ENCODE measurements at places on chromosomes 3 and 15. TPM values are rescaled to one million over a fixed set of nuclear protein-coding genes. Genes with fewer than 3 reads are reported as not detected.
A peak's percentile ranks its signal among the peaks of the same experiment; 100 is the strongest.

- no peak for DNase-seq
Measured at GRCh38 chr3:30183421-30183820, 423.0 kb upstream of the TGFBR2 start.

Gene WNT7A
- total RNA-seq = not detected

- no peak for DNase-seq
Measured at GRCh38 chr3:13487403-13487802, 7.3 kb downstream of the HDAC11 start.

DNA sequence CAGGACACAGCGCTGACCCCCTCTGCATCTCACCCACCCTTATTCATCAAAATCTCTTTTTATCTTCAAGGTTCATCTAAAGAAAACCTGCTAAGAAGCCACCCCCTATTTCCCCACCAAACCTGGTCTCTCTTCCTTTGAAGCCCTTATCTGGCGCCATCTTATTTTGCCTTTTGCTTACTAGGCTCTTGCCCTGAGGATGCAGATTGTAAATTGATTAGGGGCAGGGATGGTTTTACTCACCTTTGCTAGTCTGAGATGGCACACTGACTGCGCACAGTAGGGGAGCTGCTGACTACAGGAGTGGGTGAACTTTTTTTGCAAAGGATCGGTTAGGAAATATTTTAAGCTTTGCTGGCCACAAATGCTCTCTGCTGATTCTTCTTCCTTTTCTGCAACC is 78.9 kb upstream of the BHLHE40 start:
- no peak for DNase-seq

Gene THBS1
- 364 TPM for total RNA-seq

GRCh38 chr3:71461749-71462483 is 121.6 kb downstream of the FOXP1 start:
- no peak for DNase-seq

GRCh38 chr3:61299343-61300005 is 48.2 kb upstream of the FHIT start:
- DNase-seq = no peak

GRCh38 chr3:47004369-47005211 is 25.1 kb downstream of the NBEAL2 start:
- DNase-seq = no peak

DNA sequence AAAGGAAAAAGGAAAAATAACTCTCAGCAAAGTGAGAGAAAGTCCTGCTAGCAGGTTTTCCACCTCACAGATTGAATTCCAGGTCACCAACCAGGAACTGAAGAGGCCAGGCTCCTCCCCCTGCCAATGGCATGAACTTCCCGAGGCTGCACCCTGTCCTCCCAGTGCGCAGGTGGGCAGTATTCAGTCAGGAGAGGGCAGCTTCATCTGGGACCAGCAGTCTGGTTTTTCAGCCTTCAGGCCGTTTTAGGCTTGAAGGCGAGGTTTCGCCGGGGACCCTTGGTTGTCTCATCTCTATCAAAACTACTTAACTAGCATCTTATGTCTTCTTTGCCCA is 41.2 kb downstream of the TRAT1 start:
- no peak for DNase-seq

Gene RARRES1
- total RNA-seq = not detected

DNA sequence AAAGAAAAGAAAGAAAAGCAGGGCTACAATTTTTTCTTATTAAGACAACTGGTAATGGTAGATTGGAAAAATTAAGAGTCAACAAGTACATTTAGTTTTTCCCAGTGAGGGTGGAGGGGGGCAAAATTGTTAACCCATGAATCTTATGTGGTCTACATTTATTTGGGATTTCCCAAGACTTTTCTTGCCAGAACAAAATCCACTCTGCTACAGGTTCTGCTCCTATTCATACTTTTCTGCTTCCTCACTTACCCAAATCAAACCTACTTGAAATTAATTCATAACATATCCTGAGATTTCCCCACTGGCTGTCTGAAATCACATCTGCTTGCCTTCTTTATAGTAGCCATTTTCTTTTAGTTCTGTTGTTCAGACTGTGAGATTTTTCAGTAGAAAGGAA is 41.1 kb downstream of the VGLL3 start:
- DNase-seq = no peak

GRCh38 chr3:47541583-47542108 is 28.1 kb upstream of the ELP6 start:
- no peak for DNase-seq

- no peak for DNase-seq
Measured at GRCh38 chr15:78120523-78120922, 10.7 kb downstream of the CIB2 start.

DNA sequence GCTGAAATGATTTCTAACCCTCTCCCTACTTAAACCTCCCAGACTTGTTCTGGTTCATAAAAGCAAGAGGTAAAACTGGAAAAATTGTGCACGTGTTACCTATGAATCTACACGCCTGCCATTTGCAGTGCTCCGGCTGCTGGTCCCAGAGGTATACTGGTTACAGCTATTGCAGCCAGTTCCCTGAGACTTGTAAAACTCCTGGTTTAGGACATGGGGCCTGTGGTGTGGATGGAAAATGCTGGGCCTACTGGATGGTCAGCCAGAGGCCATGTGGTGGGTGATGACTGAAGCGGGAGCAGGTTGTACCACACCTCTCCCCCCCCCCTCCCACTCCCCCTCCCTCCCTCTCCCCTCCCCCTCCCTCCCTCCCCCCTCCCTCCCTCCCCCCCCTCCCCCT is 45.0 kb downstream of the SENP2 start:
- DNase-seq = no peak

- DNase-seq = no peak
Measured at GRCh38 chr3:187044867-187045552, 94.3 kb downstream of the RPL39L start.

- no peak for DNase-seq
Measured at GRCh38 chr3:127263037-127263436, 24.8 kb downstream of the PRR20G start.

DNA sequence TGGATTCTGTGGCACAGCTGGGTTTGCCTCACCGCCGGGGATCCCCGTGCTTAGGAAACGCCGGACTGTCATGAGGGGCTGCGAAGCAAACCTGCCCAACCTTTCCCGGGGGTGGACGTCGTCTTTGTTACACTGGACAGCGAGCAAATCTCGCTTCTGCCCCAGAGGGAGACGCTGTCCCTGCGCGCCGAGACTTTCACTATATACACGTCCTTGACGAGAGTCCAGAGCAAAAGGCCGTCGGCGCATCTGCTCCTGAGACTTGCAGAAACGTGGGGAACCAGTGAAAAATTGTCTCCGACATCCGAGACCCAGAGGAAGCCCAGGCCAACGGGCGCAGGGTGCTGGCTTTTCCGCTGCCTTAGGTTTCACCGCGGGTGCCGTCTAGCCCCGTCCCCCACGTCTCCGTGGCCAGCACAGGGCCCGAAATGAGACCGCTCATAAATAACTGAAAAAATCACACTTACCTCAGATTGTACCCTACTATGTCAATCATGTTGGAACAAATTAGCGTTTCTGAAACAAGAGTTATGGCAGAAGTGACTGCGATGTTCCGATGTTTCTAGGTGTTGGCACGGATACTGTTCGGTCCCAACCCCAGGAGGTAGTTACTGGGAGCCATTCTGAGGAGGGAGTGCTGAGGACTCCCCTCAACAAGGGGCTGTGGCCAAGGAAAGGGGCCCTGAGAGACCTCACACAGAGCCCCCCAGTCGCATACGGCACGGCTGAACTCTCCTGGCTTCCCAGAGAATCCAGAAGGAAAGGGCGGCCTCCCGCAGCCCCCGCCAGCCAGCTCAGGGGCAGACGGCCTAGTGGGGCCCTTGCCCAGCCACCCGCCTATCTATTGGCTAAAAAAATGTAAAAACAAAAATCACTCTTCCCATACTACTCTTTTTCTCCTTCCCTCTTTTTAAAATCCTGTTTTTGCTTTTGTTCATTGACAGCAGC is 14.4 kb upstream of the MUC4 start:
- DNase-seq = no peak

DNA sequence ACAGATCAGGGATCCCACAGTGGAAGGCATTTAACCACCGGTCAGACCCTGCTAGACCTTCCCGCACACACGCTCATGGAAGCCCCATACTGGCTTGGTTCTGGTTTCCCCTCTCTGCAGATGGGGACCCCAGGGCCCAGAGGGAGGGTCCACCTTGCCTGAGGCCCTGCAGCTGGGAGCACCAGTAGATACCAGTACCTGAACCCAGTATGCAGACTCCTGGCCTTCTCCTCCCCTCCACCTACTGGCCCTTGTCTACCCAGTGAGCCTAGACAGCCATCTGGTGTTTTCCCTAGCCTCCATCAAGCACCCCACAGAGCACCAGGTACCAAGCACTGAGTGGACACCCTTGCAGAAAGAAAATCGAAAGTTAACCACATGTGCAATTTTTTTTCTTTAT is 65.1 kb downstream of the MEGF11 start:
- DNase-seq = no peak

Gene DNAJB8
- not detected for total RNA-seq

GRCh38 chr3:196804773-196805172 is 62.9 kb upstream of the SENP5 start:
- DNase-seq = no peak

Gene COMMD2
- 53.3 TPM for total RNA-seq

DNA sequence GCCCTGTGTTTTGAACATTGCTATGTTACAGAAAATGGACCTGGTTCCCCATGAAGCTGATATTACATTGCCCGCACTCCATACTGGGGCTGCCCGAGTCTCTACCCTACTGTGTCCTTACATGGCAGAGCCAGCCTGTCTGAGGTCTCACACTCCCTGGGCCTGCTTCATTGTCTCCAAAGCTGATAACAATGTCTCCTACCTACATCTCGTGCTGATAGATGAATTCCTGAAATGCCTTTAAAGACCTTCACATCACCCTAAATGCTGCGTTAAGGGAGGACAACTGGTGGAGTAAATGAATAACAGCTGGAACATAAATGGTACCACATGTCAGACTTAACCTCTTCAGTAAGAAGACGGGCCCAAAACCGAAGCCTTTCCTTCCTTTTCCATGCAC is 62.9 kb upstream of the PTX3 start:
- no peak for DNase-seq

GRCh38 chr3:126197854-126198584 is 17.6 kb upstream of the ALDH1L1 start:
- peak; percentile 62 for DNase-seq

GRCh38 chr15:63218100-63218808 is 28.8 kb downstream of the RAB8B start:
- DNase-seq = no peak

DNA sequence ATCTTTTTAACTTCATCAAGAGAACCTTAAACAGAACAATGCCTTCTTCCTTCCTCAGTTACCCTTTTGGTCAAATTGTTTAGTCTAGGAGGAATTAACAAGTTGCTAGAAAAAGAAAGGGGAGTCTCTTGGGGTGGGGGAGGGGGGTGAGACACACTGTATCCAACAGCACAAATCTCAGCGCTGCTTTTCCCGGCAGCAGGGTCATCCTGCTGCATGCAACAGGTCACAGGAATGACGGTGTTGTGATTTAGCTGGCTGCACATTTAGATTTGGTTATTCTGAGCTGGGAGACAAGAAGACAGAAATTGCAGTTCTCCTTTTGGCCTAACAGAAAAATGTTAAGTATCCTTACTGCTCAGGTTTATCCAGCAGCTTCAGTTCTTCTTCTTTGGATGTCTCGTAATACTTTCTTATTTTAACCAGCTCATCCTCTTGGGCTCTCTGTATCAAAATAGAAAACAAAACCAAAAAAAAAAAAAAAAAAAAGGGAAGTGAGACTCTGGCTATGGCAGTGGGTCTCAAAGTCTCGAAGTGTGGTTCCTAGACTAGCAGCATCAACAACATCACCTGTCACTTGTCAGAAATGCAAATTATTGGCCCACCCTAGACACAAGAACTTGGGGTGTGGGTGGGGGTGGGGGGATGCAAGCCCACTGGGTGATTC is 190.5 kb downstream of the GREM1 start:
- no peak for DNase-seq

Gene SPINT1
- not detected for total RNA-seq

- DNase-seq = no peak
Measured at GRCh38 chr15:72197460-72198355, at the start of gene GRAMD2A. TSS of gene GRAMD2A (minus strand) at chr15:72197787.

GRCh38 chr3:130811557-130811956 is 64.9 kb upstream of the PIK3R4 start:
- no peak for DNase-seq

- DNase-seq = no peak
Measured at GRCh38 chr15:90025489-90026033, 24.4 kb downstream of the ZNF710 start.

DNA sequence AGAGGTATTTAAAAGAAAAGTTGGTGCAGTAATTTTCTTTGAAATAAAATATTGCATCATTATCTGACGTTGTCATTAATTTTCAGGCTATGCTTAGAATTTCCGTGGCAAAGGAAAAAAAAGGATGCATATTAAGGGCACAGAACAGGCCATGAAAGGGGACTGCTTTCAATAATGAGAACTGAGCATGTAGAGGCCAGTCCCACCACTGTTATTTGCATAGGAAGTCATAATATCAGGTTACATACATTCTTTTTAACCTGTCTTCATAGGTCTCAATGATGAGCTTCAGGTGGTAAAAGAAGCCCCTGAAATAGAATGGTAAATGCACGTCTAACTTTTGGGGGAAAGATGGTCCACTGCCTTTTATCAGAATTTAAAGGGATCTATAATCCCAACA is 272.1 kb upstream of the ALCAM start:
- DNase-seq = no peak

- DNase-seq = no peak
Measured at GRCh38 chr15:69021895-69022294, 7.4 kb downstream of the NOX5 start.

Gene ZNF106
- total RNA-seq = 26.7 TPM

DNA sequence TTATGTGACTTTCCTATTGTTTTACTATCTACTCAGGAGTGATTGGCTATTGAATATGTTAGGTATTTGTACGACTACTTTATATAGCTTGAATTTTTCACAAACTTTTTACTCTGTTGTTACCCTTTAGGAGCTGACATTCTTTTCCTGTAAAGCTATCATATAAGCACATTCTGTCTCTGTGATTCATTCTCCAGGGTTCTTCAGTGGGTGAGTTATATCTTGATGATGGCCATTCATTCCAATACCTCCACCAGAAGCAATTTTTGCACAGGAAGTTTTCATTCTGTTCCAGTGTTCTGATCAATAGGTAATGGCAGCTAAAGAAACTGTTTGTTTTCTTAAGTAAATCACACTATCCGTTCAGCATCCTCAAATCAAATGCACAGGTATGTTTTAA is 10.1 kb upstream of the CAPN3 start:
- DNase-seq = no peak

GRCh38 chr15:64010719-64011118 is 35.6 kb downstream of the DAPK2 start:
- DNase-seq = peak; percentile 98

- DNase-seq = peak; percentile 92
Measured at GRCh38 chr15:79640206-79640605, 208.1 kb downstream of the MINAR1 start.

DNA sequence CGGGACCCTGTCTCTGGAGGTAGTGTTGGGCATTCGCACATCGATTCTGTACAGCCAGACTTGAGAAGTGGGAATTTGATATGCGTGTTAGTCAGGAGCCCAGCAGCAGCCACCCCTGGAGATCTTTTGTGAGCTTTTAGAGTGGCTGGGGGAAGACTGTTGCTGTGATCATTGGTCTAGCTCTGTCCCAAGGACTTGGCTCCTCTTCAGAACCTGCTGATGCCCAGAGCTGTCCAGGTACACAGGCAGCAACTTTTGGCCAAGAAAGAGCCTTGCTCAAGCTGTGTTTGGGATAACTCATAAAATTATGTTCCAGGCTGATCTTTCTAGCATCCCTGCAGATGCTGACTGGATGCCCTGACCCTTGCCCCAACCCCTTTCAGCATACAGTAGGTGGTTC is 29.3 kb downstream of the LIMD1 start:
- DNase-seq = no peak

GRCh38 chr15:50911621-50912020 is 3.1 kb downstream of the AP4E1 start:
- peak; percentile 21 for DNase-seq

Measured in MG63 (cell line).